ENCODE measurements at places on chromosomes 4 and X.

DNA sequence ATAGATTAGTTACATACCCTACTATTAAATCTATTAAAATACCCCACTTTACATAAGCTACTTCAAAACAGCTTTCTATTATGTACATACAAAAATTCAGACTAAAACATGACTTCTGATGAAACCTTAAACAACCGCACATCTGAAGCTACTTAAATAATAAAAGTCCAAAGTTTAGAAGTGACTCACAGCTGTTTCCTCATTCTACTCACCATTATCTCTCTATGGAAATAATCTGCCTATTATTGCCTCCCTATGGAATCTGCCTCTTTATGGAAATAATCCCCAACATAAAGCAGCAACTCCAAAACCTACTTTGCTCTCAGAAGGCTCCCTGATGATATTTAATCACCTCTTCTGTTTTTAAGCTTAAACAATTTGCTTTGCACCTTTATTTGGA is 15.7 kb upstream of the BANK1 start:
- DNase-seq = no peak

- DNase-seq = no peak
Observed at GRCh38 chr4:142411993-142412392, 434.1 kb downstream of the INPP4B start.

DNA sequence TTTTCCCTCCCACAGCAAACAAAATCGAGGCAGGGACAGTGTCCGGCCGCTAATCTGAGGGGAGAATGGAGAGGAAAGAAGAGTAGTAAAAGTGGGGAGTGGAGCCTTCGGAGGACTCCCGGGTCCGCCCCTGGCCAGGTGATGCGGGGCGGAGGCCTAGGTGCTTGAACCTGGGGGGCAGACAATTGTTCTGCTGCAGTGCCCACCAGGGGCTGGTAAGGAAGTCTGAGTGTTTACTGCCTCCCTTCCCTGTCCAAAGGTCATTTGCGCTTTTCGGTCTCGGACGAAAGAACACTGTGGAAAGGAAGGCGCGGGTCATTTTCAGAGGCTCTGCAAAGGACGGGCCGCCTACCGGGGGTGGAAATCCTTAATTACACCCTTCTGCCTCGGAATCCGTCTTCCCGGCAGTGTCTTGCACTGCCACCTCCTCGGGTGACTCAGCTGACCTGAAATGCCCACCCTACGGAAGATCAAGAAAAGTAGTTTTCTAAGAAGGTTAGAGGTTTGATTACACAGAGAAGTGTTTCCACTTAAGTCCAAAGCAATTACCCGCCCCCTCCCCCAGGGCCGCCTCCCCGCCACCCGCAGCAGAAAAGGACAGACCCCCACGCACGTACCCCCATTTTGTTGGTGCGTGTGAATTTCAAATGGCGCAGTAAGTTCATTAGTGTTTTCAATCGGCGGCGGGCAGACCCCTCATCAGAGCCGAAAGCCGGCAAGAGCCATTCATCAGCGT is 99.9 kb upstream of the TENM3 start:
- peak; percentile 20 for DNase-seq

DNA sequence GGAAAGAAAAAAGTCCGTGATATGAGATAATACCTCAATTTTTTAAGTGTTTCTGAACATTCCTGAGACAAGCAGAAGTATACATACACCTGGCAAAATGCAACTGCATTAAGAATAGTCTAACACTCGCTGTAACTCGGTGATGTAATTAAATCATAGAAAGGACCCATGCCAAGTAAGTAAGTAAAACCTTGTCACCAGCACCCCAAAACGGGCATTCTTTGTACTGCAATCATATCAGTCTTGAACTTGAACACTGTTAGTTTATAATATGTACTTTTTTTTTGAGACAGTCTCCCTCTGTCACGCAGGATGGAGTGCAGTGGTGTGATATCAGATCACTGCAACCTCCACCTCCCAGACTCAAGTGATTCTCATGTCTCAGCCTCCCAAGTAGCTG is 47.4 kb downstream of the SMIM14 start:
- DNase-seq = no peak

GRCh38 chrX:124194199-124194598 is 138.3 kb upstream of the TEX13D start:
- DNase-seq = no peak

GRCh38 chrX:13515211-13515930 is 54.0 kb upstream of the EGFL6 start:
- no peak for DNase-seq

- no peak for DNase-seq
Observed at GRCh38 chr4:165748321-165748720, 124.7 kb upstream of the TLL1 start.

DNA sequence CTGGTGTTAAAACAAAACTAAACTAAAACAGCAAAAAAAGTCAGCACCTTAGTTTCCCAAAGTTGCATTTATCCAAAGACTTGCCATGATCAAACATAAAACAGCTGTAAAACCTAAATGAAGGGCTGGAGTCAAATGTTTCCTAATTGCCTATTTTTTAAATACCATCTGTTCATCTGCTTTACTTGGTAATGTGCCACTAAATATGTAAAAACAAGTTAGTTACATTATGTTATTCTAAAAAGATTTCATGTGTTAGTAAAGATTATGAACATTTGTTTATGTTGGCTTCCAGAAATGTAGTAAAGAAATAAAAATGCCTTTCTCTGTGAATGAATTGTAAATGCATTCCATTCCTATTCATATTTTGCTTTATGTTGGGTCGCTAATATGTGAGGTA is 977.8 kb downstream of the FSTL5 start:
- no peak for DNase-seq

DNA sequence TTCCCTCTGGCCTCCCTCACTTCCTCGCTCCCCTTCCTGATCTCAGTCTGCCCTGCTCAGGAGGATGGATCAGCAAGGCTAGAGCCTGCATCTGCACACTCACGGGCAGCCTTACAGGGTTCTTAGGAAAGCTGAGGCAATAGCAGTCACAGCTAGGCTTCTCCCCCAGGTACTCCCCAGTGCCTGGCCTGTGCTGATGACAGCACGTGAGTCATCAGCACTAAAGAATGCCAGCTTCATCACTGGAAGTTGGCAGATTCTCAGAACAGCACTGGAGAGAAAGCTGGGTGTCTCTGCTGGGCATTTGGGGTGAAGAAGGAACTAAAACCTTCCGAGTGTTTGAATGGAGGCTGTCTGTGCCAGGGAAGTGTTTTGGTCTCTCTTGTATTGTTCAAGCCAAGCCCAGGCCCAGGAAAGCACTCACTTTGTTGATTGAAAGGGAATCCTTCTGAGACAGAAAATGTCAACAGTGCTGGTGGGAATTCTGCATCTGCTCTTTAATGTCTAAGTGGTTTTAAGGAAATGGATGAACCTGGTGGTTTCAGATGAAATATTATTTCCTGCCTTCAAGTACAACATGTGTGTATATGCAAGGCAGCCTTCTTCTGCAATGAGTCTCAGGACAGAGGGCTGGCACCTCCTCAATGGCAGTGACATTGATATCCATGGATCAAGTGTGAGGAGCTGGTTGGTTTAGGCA is 73.0 kb upstream of the SCOC start:
- DNase-seq = no peak

- DNase-seq = no peak
Observed at GRCh38 chr4:2791518-2792395, 1.1 kb upstream of the SH3BP2 start.

DNA sequence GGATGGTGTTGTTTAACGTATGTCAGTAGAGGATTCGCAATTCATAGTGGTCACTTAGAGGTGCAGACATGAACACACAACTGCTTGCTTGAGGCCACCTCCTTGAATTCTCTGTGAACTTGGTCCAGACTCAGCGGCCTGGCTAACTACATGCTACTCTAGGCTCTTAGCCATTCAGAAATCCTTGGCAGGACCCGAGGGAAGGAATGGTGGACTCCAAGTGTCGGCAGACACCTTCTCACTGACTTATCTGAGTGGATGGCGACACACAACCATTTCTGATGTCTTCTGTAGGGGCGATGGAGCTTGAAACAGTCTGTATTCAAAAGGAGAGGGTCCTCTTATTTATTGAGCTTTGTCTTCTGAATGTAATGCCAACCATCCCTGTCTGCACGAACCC is 24.4 kb downstream of the ADGRL3 start:
- DNase-seq = no peak

- DNase-seq = no peak
Observed at GRCh38 chr4:94577136-94577535, 125.4 kb downstream of the PDLIM5 start.

DNA sequence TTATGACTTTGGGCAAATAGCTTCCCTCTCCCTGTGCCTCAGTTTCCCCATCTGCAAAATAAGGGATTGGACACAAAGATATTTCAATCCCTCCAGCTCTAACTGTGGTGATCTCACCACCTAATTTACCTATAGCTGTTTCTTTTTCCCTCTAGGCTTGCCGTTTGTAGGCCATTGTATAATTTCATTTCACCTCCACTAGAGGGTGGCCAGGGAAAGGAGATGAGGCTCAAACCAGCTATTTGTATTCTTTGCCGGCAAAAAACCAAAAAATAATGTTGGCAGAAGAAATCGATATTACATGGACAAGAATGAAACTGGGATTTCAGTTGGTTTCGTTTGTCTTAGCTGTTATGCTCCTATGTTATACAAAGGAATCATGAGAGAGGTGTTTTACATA is 36.1 kb upstream of the DOCK11 start:
- DNase-seq = no peak

- peak; percentile 17 for DNase-seq
Observed at GRCh38 chr4:121462660-121463261, 81.9 kb upstream of the QRFPR start.

DNA sequence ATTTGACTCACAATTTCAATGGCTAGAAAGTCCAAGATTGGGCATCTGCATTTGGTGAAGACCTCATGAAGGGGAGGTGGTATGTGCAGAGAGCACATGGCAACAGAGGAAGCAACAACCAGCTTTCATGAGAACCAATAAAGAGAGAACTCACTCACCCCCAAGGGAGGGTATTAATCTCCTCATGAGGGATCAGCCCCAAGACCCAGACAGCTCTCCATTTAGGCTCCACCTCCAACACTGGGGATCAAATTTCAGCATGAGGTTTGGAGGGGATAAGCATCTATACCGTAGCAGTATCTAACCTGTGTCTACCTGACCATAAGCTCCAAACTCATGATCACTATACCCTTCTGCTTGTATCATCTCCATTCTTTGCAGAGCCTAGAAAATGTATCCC is 9.3 kb upstream of the TBC1D19 start:
- no peak for DNase-seq

DNA sequence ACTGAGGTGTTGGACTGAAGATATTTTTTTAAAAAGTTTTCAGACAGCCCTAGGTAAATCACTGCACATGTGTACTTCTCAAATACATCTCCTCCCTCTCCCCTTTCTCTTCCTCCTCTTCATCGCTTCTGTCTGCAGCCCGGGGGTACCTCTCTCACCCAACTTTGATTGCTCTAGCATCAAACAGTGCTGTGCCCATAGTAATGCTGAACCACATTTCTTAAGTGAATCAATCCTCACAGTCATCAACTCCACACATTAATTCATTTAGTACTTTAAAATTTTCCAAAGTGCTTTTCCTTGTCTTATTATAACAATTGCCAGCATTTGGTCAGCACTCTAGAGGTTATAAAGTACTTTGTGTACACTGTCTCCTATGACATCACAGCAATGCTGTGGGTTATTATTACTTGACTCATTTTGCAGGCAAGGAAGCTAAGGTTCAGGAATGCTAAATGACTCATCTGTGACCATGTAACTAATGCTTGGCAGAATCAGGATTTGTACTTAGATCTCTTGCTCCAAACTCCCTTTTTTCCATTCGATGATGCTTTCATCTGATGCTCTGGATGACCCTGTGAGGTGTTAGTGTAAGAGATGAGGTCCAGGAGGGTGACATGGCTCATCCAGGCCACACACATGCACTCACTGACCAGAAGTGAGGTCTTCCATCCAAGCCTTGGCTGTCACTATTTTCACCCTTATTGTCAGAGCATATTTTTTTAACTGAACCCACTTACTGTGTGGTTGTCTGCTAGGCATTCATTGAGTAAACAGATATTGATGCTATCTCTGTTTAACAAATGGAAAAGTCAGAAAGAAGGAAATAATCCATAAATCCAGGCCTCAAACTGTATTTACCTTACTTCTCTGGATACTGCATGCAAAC is 58.8 kb downstream of the RHOH start:
- no peak for DNase-seq

DNA sequence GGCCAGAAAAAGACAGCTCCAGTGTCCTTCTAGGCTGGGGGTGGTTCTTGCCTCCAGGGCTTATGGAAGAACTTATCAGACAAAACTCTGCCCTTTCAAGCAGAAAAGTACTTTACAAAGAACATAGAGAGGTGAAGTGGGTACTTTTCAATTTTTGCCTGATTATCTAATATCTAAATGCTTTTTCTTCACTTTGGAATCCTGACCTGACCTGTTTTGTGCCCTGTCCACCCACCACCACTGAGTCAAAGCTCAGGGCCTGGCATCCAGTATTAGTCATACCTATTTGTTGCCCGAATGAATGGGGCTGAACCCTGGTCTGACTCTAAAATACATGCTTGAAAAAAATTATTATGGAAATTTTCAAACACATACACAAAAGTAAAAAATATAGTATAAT is 37.2 kb downstream of the RTL9 start:
- DNase-seq = no peak

DNA sequence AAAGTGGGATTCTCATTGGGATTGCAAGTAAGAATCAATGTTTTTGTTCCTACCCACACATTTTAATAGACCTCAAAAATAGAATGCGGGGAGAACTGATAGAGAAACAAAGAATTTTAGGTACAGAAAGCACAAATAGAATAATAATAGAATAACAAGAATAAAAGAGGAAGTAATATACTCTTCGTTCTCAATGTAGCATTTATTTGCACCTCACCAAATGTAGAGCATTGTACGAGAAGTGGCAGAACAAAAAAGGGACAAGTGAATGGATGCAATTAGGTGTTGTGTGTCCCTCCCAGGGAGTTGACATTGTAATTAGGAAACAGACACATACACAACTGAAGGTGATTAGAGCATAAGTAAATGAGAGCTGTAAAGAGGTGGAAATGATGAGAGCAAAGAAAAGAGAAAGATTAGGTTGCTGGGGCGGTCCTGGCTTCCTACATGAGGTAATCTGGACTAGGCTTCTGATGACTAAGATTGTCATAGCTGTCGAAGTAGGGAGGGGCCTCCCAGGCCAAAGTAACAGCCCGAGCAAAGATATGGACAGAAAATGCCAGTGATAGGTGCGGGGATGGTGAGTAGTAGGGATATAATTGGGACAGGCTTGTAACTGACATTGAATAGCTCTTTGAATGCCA is 10.4 kb downstream of the RAB9A start:
- DNase-seq = peak; percentile 30

- DNase-seq = no peak
Observed at GRCh38 chrX:24424948-24425347, 40.1 kb upstream of the PDK3 start.

GRCh38 chr4:104966349-104967033 is 180.2 kb upstream of the TET2 start:
- DNase-seq = peak; percentile 77

DNA sequence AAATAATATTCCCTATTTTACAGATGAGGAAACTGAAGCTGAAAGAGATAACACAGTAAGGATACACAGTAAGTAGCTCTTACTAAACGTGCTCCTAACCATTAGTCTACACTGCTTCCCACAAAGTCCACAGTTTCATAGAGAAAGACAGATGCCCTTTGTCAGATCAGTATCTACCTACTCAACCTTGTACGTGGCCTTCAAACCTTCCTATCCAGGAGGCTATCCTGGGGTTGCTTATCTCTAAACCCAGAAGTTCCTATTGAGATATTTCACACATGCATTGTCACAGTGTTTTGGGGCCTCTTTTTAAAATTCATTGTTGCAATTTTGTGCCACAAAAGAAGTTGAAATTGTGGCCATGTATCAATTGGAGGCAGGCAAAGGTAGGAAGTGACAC is 208.0 kb downstream of the ENOX2 start:
- DNase-seq = no peak

- no peak for DNase-seq
Observed at GRCh38 chr4:162056990-162057389, 106.8 kb downstream of the FSTL5 start.

Measured in GM06990 (cell line).